ENCODE measurements at places on chromosomes 7 and 10.

DNA sequence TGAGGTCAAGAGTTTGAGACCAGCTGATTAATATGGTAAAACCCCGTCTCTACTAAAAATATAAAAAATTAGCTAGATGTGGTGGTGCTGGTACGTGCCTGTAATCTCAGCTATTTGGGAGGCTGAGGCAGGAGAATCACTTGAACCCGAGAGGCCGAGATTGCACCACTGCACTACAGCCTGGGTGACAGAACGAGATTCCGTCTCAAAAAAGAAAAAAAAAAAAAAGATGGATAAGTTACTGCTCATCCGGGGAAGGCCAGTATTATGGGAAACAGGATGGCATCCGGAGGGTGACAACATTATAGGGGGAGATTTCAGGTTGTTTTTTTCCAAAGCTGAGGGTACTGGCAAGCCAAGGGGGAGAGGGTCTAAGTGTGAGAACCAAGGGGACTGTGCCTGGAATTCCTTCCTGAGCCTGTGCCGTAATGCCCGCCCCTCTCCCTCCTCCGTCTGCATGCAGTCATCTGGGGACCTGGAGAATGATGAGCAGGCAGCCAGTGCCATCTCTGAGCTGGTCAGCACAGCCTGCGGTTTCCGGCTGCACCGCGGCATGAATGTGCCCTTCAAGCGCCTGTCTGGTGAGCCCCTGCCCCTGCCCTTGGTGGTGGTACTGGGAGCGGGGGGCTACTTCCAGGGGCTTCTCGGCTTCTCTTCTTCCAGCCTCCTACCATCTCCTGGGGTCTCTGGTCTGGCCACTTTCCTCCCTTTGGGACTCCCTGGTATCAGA lies 4.4 kb downstream of the LAMTOR4 start:
- no peak for DNase-seq

- no peak for DNase-seq
These were observed 14.6 kb upstream of the INSYN2A start for GRCh38 chr10:127210936-127211466.

GRCh38 chr7:134710511-134710853 lies 63.8 kb downstream of the BPGM start:
- DNase-seq: no peak

DNA sequence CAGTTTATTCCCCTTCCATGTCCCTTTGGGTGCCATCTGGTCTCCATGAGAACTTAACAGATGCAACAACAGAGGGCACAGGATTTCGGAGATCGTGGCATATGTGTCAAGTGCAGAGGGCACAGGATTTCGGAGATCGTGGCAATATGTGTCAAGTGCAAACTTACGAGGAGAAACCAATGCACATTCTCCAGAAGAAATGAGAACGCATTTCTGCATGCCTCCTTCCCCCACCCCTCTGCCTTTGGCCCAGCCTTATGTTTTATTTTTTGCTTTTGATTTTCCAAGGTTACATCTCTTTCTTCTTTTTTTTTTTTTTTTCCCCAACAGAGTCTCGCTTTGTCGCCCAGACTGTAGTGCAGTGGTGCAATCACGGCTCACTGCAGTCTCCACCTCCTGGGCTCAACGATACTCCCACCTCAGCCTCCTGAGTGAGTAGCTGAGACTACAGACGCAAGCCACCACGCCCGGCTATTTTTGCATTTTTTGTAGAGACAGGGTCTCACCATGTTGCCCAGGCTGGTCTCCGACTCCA lies 586 bp upstream of the ANKRD26 start:
- DNase-seq: no peak

- no peak for DNase-seq
These were observed 30.0 kb downstream of the GTF2IRD1 start for GRCh38 chr7:74483402-74484336.

DNA sequence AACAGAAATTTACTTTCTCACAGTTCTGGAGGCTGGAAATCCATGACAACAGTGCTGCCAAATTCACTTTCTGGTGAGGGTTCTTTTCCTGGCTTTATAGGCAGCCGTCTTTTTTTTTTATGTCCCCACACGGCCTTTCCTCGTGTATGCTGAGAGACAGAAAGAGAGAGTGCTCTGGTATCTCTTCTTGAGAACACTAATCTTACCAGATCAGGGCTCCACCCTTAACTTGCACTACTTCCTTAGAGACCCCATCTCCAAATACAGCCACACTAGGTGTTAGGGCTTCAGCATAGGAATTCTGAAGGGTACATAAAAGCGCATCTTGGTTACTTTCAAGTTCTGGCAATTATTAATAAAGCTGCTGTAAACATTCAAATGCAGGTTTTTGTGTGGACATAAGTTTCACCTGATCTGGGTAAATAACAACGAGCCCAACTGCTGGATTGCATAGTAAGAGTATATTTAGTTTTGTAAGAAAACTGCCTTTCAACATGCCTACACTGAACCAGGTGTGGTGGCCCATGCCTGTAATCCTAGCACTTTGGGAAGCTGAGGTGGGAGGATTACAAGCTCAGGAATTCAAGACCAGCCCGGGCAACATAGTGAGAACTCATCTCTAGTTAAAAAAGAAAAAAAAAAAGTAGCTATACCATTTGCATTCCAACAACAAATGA lies 8.2 kb upstream of the C1GALT1 start:
- DNase-seq: no peak

DNA sequence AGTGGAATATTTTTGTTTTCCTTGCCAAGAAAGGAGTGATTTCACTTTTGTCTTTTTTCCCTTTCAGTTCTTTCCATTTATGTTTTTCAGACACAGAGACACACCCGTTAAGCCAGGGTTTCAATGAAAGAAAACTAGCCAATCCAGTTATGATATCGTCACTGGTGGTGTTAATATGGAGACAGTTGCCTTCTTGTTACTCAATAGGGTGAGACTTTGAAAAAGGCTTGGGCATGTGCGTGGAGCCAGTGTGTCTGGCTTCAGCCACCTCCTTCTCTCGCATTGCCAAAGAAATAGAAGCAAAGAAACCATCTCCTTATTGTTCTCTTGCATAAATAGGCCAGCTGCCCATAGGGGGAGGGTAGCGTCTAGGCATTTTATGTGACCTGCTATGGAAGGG lies 84.1 kb upstream of the DLX6 start:
- no peak for DNase-seq

DNA sequence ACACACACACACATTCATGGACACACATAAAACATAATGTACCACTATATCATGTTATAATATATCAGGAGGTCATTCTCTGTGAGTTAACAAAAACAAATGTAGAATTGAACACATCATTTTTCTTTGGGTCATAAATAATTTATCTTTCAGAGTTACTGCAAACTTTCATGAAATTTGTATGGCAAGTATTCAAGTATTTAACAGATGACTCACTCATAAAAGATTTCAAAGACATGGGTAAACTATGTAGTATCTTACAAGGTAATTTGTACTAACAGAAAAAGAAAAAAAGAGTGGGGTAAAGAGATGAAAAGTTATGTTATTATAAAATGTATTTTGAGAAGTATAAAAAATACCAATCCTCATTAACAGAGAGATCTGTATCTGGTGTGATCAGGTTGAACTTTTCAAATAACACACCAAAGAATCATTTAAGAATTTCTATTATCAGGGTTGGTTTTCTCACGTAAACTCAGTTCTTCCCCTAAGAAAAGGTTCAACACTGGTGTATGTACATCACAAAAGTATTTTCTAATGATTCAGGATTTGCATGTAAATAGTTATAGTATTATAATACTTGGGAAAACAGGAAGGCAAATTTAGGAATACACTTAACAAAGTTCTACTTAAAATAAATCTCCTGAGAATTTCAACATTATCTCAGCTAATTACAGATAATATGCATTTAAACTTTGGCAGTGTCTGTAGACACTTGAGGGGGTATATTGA lies 933.1 kb upstream of the LRRN3 start:
- DNase-seq: no peak

GRCh38 chr10:23171232-23171876 lies 20.8 kb upstream of the PTF1A start:
- peak; percentile 79 for DNase-seq

GRCh38 chr7:5396542-5396941 lies 27.1 kb downstream of the TNRC18 start:
- peak; percentile 22 for DNase-seq

- no peak for DNase-seq
These were observed 76.8 kb downstream of the LANCL2 start for GRCh38 chr7:55441774-55442522.

- DNase-seq: no peak
These were observed 12.2 kb upstream of the ZNF488 start for GRCh38 chr10:47396311-47396717.

- DNase-seq: no peak
These were observed 185.2 kb downstream of the SKIDA1 start for GRCh38 chr10:21340331-21340730.

DNA sequence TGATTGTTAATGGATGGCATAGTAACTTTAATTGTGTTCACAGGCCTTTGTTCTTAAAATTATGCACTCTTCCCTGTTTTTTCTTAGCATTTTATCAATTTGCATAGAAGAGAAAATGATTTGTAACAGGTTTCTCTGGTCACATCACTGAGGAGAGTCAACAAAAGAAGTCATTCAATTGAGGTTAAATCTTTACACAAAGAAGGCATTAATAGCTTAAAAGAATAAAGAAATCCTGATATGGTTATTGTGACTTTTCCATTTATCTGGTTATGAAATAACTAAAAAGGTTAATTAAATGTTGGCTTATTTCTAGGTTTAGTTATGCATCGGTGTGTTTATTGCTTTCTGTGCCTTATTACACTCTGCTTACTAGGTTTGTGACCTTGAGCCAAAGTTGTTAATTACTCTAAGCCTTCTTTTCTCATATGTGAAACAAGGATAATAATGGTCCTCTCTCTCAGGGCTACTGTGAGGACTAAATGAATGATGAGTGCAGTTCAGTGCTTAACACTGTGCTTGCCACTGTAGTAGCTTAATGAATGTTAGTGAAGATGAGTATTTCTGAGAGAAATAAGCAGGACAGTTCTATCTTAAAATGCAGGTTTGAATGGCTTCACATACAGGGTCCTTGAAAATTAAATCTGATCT lies 12.1 kb downstream of the BMPR1A start:
- no peak for DNase-seq

DNA sequence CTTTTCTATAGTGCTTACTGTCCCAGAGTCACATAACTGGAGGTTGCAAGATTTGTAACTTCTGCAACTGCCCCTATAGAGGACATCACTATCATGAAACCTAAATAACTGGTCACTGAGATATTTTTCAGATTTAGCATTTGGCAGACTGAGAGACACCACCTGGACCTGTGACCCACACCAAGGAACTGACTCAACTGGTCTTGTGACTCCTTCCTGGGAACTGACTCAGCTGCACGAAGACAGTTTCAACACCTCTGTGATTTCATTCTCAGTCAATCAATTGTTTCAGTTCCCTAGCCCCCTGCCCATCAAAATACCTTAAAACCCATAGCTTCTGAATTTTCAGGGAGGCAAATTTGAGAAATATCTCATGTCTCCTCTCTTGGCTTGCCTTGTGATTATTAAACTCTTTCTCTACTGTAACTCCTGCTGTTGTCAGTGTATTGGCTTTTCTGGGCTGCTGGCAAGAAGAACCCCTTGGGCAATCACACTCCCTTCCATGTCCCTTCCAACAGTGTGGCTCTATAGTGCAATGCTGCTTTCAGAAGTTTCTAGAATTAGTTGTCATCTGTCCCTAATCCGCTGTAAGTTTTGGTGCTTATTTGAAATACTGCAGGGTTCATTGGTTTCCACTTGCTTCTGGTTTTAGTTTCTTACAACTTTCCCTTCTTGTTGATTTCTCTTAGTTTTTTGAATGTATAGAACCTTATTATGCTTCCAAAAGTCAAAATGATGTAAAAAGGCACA lies 127.8 kb upstream of the ADCY1 start:
- DNase-seq: no peak

DNA sequence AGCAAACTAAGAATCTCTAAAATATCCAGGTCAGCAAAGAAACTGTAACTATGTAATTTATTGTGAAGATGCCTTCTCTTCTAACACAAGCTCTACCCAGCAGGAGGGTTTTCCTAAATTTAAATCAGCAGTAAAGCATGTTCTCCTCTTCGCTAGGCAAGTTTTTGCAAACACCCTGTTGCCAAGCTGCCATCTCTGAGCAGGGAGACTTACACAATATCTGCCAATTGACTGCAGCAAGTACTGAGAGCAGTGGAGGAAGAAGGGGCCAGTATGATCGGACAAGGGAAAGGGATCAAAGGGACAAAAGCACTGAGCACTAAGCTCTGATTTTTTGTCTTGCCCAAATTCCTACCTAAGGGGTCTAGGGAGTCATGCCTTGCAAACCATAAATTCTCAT lies 16.0 kb upstream of the LANCL2 start:
- no peak for DNase-seq

GRCh38 chr10:65367706-65368105 lies 1558.1 kb upstream of the LRRTM3 start:
- no peak for DNase-seq

GRCh38 chr7:105011831-105012502 lies 2.0 kb upstream of the KMT2E start:
- DNase-seq: no peak

GRCh38 chr10:33335551-33335800 lies 1.0 kb upstream of the NRP1 start:
- peak; percentile 35 for DNase-seq

DNA sequence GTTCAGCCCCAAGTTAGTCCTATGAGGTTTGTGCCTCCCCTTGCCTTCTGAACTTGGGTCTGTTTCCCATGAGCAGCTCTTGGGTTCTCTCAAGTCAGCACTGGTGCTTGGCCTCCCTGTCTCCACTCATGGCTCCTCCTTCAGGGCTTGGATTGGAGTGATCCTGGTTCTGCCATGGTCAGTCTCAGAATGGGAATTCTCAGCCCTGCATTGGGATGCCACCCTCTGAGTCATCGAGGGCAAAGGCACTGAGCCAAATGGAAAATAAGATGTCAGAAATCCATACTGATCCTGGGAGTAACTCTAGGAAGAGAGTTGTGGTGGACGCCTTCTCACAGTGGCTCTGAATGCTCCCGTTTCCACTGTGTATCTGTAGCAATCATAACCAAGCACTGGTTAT lies 233.4 kb upstream of the HABP2 start:
- no peak for DNase-seq

- no peak for DNase-seq
These were observed 76.6 kb downstream of the SUGCT start for GRCh38 chr7:40211276-40212003.
